ENCODE measurements at places on chromosomes 2 and 18. TPM values are rescaled to one million over a fixed set of nuclear protein-coding genes. Genes with fewer than 3 reads are reported as not detected.

Gene SAG
- polyA plus RNA-seq, result not detected

Gene RRM2
- polyA plus RNA-seq, result 79.3 TPM

Gene STON1
- 3.0 TPM for polyA plus RNA-seq

Gene HDAC4
- polyA plus RNA-seq, result 2.1 TPM

Gene ZDBF2
- polyA plus RNA-seq, result 2.5 TPM
